ENCODE measurements at places on chromosomes 16 and 17.

DNA sequence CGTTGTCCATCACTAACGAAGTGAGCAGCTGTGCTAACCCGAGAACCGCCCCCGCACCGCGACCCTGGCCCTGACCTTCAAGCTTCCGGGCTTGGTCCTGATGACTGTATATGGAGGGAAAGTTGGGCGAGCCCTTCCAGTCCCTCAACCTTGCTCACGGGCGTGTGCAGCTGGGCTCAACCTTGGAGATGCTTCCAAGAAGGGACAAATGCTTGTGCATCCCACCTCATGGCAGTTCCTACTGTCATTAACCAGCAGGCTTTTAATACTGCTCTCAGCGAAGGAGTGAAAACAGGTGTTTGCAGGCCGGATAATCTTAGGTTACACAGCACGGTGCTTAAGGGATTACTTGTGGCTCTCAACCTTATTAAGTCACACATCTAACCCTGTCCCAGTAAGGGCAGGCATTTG is 33.5 kb downstream of the SRL start:
- DNase-seq: no peak

DNA sequence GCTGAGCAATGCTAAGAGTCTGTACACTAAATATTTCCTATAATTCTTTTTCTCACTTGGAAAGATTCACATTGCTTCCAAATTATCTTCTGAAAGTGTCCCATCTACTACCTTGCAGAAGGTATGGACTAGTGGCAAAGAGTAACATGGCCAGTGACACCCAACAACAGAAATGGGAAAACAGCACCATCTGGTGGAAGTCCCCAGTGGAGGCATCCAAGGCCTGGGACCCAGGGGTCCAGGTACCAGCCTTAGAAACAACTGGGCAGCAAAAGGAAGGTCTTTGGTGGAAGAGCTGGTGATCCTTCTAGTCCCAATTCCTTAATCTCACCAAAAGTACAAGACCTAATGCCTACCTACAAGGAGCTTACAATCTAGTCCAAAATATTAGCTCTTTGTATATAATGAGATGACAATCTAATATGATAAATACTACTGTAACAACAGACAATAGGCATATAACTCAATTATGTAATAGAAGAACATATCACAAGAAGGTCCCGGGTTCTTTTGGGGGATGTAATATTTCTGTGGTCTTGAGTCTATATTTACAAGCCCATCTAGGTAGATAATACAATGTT is 55.3 kb downstream of the SKAP1 start:
- peak; percentile 83 for DNase-seq

DNA sequence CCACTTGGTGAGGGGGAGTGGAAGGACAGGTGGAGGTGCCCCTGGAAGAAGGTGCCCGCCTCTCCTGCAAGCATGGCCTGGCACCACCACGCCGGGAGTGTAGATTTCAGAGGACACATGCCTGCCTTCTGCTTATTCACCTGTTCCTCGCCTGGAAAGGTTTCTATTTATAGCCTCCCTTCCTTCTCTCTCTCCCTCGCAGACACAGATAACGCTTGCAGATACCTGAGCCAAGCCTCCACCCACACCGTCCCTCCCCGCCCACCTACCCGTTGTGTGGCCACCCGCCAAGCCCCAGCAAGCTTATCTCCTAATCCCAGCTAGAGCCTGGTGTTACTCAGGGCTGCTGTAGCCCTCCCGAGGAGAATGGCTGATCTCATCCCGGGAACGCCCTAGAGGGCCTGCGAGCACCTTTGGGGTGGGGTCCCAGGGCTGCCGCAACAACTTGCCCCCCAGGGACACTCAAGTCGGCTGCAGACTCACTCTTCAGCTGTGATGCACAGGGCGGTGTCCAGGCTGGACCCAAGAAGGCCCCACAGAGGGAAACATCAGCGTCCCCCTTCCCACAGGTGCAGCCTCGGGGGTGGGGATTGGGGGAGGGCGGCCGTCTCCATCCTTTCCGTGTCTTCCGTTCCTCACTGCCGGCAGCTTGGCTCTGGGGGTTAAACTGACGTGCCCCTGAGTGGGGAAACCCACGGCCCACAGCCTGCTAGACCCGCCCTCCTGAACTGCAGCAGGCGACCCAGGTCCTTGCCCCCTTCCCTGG is 1.9 kb upstream of the SNAI3 start:
- DNase-seq: peak; percentile 90

DNA sequence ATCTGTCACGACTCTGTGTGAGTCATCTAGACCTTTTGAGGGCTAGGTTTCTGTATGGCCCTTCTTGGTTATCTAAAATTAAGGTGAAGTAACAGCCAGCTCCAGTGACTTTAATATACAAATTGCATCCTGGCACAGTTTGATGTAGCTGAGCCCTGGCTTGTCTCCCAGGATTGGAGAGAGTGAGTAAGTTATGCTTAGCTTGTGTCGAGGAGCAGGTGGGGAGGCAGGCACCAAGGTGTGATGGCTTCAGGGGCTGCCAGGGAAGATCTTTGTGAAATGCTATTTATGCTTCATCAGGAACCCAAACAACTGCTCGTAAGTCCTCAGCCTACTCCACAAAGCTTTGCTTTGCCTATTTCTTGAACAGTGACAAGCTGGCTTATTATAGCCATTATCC is 261.2 kb downstream of the HS3ST4 start:
- DNase-seq: no peak

GRCh38 chr16:9446471-9447194 is 355.2 kb downstream of the HAPSTR1 start:
- no peak for DNase-seq

DNA sequence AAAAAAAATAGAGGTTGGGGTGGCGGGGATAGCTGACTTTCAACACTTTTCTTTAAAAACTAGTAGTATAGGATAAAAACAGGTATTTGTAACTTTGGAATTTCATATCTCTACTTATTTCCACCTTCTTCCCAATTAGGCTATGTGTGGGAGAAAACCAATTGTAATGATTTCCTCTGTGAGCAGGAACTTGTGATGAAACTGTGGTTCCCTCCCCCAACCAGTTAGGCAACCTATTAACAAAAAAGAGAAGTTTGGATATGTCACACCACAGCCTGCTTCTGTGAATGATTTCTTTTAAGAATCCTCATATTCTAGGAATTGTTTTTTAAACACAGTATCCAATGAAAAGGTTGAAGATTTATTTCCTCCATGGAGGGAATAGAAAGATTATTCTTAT is 1.9 kb downstream of the IGSF6 start:
- DNase-seq: no peak

DNA sequence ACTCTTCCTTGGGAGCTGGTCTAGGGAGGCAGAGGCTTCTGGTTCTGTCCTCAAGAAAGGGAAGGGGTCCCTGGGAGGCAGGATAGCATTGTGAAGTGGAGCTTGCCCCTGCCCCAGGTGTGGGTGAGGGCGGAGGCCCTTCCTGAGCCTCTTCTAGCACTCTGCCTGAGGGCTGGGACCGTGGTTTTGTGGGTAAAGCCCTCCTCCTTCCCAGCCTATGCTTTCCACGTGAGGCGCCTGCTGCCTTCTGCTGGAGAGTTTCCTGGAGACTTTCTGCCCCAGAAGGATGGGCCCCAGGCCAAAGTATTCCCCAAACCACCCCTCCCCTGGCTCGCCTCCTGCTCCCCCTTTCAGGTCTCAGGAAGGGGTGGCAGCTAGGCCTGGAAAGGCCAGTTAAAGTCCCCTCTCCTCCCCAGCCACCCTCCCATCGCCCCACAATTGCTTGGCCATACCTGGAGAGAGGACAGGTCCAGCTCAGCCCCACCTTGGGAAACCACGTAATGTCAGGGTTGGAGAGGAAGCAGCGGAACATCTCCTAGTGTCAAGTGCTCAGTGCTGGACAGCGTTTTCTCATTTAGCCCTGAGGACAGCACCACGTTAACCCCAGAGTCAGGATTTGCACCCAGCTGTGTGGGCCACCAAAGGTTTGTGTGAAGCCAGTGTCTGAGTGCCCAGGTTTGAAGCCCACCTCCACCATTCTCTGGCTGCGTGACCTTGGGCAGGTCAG is 5.6 kb downstream of the SBK1 start:
- no peak for DNase-seq

GRCh38 chr17:57638284-57638683 is 106.8 kb downstream of the CCDC182 start:
- no peak for DNase-seq

Data from hematopoietic multipotent progenitor cell treated with erythropoietin and hydrocortisone succinate and interleukin-3 and kit ligand, for 8 days (in vitro differentiated cells).